ENCODE measurements at places on chromosomes 2 and 18. TPM values are rescaled to one million over a fixed set of nuclear protein-coding genes. Genes with fewer than 3 reads are reported as not detected.

GRCh38 chr18:60861575-60861974 is 471.7 kb upstream of the CDH20 start:
- no peak for DNase-seq

GRCh38 chr2:156565066-156565710 is 129.0 kb downstream of the GPD2 start:
- peak; percentile 49 for DNase-seq

DNA sequence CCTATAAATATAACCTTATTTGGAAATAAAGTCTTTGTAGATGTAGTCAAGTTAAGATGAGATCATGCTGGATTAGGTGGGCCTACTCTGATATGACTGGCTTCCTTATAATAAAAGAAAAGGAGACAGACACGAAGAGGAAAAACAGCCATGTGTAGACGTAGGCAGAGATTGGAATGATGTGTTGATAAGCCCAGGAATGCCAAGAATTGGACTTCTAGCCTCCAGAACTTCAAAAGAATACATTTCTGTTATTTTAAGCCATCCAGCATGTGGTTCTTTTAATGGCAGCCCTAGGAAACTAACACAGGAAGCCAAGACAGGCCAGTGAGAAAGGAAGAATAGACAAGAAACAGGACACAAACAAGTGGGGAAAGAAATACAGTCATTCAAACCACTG is 68.6 kb downstream of the NYAP2 start:
- DNase-seq = peak; percentile 31

The HMSD gene
- total RNA-seq = 0.09 TPM

GRCh38 chr2:174535757-174536703 is 49.2 kb upstream of the GPR155 start:
- DNase-seq = no peak

The RTP5 gene
- not detected for total RNA-seq

GRCh38 chr2:20193185-20193584 is 31.7 kb downstream of the SDC1 start:
- peak; percentile 19 for DNase-seq
